Foreskin melanocyte (primary cell): ENCODE measurements at places on chromosomes 5 and 9.

GRCh38 chr9:114709636-114710035 lies 27.6 kb upstream of the TEX48 start:
- no peak for DNase-seq

DNA sequence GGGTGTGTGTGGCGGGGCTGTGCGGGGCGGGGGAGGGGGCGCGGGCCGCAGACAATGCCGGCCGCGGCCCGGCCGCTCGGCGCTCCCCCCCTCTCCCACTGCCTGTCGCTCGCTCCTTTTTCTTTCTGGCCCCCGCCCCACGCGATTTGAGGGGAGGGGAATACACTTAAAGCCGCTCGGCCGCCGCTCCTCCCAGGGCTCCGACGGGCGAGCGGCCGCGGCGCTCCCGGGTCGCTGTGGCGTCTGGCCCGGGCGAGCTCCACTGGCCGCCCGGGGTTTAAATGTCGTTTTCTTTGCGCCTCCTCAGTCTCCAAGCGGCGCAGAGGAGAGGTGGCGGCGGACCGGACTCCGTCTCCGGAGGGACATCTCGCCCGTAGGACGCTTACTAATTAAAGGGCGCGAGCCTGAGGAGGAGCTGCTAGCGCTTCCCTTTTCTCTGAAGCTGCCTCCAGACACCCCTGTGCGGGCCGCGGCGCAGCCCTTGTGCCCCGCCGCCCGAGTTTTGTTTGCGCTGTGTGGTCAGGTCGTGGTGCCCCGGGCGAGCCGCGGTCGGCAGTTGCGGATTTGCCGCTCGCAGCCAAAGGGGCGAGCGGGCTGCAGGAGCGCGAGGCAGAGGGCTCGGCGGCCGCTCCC lies 1.4 kb downstream of the ZSWIM6 start:
- DNase-seq, result no peak

GRCh38 chr9:9598723-9599122 lies 1014.1 kb downstream of the PTPRD start:
- DNase-seq, result peak; percentile 9

- DNase-seq, result no peak
Measured at GRCh38 chr9:120868339-120868675, 8.7 kb downstream of the PHF19 start.

- DNase-seq, result no peak
Measured at GRCh38 chr5:135430135-135430437, 17.1 kb downstream of the DCANP1 start.

DNA sequence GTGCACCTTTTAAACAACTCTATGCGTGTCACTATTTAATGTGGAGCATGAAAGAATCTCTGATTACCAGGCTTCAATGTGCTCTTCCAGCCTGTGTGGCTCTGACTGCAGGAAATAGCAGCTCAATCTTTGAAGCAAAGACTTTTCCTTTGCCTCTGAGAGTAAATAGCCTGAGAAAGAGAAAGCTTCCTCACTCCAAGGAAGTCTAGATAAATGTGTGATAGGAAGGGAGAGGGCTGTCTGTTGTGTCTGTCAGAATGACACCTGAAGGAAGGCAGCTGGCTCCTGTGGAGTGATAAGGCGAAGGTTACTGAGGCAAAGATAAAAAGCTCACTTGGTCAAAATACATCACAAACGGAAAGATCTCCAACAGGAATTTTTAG lies 205.3 kb upstream of the HAPLN1 start:
- DNase-seq, result peak; percentile 11

DNA sequence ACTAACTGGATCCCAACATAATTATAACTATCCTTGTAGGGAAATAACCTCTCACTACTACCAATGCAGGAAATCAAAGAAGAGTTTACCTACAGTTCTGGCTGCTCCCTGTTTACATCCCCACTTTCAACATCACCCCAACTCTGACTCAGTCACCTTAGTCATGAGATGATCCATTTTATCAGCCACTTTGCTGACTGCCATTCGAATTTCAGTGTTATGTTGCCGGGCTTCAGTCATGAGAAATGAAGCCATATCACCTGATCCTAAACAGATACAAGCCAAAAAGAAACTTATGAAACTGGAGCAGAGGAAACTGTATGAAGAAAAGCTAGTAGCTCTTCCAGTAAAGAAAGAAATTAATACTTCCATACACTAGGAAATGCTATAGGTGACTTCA lies 33.7 kb downstream of the SLC31A2 start:
- no peak for DNase-seq

DNA sequence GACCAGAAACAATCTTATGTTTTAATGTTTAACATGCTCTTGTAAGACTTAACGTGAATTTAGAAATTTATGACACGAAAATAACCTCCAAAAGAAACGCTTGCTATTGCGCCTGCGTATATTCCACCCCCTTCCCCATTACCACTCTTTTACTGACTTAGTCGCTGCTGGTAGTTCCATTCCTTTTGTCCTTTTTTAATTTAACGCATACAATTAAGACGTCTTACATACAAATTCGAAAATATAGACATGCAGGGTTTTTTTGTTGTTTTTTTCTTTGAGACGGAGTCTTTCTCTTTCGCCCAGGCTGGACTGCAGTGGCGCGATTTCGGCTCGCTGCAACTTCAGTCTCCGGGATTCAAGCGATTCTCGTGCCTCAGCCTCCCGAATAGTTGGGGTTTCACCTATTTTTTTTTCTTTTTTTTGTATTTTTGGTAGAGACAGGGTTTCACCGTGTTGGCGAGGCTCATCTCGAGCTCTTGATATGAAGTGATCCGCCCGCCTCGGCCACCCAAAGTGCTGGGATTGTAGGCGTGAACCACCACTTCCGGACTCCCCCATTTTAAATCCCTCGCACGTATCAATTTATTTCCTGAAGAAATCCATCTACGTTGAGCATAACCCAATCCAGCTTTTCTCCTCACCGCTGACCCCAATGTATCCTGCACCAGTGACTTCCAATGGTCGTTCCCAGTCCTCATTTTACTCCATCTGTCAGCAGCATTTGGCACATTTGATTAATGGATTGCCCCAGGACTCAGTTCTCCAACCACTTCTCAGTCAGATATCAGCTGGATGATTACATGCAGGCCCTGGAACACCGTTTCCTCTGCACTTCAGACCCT lies 684 bp upstream of the MED7 start:
- peak; percentile 43 for DNase-seq

GRCh38 chr5:66739021-66739420 lies 142.8 kb downstream of the MAST4 start:
- DNase-seq, result no peak

- no peak for DNase-seq
Measured at GRCh38 chr9:111622626-111623025, 8.5 kb upstream of the DNAJC25 start.

GRCh38 chr9:133691191-133691590 lies 47.0 kb downstream of the SARDH start:
- DNase-seq, result no peak

DNA sequence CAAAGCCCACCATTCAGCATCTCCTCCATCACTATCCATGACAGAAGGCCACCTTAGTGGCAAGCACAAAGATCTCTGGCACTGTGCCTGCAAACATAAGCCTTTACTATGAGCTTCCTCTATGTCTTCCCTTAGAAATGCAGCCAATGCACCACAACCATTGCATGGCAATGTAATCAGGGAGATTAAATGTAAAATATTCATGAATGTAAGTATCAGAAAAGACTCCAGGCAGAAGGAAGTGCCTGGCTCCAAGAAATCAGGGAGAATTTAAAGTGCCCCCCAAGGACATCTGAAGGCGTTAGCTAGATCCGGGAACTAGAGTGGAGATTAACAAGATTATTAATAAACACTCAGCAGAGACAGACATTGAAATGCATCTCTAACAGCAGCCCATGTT lies 32.5 kb upstream of the MYORG start:
- no peak for DNase-seq

GRCh38 chr9:135865531-135865930 lies 41.8 kb downstream of the CAMSAP1 start:
- no peak for DNase-seq

- no peak for DNase-seq
Measured at GRCh38 chr9:9949368-9949767, 663.4 kb downstream of the PTPRD start.

- DNase-seq, result peak; percentile 53
Measured at GRCh38 chr5:142717582-142718215, 31.8 kb upstream of the FGF1 start.

DNA sequence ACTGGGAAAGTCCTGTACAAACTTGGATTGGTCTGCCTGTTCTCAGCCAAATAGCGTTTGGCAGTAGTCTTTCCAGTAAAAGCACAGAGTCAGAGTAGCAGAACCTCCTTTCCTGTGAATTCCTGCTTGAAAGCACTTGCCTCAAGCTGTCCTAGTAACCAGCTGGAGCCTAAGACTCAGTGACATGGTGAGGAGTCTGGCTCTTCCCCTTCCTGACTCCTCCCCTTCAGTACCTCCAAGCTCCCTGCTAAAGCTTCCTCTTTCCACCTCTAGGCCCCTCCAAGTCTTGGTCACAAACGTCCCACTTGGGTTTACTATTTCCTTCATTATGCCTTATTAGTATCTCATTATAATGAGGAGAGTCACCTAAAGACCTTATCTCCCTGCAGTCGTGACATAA lies 21.4 kb upstream of the FAM81B start:
- DNase-seq, result no peak

GRCh38 chr9:708182-708550 lies 133.3 kb upstream of the DMRT1 start:
- DNase-seq, result no peak

DNA sequence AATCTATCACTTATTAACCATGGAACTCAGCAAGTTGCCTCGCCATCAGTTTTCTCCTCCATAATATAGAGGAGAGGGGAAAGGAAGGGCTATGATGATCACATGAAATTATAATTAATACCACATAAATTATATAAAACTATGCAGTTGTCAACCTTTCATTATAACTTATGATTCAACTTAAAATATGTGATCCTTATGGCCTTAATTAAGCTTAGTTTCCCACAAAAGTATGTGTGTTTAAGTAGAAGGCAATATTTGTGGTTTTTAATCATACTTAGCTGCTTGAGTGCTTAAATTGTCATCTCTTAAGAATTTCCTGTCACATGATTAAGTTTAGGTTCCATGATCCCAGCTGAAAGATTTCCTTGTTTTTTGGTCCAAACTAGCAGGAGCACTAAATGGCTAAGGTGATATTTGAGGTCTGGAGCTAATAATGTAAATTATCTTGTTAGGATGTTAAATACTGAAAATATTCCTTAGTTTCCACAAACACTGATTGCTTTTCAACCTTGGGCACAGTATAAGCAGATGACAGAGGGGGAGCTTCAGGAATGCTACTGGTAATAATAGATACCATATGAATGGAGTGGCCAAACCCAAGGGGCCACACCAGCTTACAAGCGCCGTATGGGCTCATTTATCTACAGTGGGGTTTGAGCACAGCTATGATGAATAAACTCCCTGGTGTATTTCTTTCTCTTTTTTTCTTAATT lies 26.4 kb upstream of the F2R start:
- DNase-seq, result peak; percentile 87

- no peak for DNase-seq
Measured at GRCh38 chr5:177084175-177084574, 2.5 kb upstream of the FGFR4 start.

GRCh38 chr9:130537346-130538050 lies 41.9 kb upstream of the FUBP3 start:
- no peak for DNase-seq

DNA sequence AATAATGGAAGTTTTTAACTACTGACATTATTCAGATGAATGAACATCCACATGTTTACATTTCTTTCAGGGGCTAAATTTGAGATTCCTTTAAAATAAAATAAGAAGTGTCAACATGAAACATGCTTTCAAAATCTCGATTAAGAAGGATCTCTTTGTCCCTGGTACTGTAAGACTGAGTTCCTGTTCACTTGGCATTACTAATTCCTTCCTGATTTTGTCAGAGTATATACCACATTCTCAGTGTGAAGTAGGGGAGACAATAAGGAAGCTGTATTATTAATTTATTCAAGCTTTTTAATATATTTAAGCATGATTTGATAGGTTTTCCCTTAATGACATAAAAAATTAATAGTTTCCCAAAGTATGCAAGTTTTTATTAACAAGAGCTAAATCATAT lies 81.5 kb upstream of the GRHPR start:
- peak; percentile 58 for DNase-seq

- no peak for DNase-seq
Measured at GRCh38 chr9:98995059-98995671, 51.5 kb downstream of the COL15A1 start.

DNA sequence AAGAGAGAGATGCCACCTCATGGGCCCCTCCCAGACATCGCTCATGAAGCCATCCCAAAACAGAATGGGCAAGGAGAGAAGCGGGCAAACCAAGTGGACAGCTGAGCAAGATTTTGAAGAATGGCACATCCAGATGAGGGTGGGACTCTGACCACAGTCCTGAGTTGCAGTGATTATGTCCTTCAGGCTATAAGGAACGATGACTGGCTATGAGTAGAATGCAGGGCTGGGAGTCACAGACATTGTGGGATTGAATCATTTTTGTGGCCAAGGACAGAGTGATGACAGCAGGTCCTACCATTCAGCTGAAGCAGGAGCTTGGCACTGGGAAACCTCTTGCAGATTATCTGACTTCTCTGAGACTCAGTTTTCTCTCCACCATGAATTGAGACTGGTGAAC lies 245.7 kb upstream of the SLC30A5 start:
- no peak for DNase-seq

- no peak for DNase-seq
Measured at GRCh38 chr9:132002643-132003318, 76.9 kb downstream of the MED27 start.

- DNase-seq, result no peak
Measured at GRCh38 chr5:132364319-132364718, 5.2 kb upstream of the SLC22A5 start.

DNA sequence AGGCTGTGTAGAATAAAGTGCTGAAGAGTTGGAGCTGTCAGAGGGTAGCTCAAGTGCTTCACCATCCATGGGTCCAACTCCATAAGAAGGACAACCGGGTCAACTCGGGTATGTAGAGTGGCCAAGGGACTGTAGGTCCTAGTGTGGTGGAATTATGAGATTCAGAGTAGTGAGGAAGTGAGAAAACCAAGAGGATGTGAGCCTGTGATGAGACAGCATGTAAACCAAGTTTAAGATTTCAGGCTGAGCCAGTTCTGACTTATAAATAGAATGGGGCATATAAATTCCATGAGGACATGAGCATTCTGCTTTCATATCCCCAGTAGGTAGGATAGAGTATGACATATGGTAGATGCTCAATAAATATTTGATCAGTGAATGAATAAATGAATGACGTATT lies 96.3 kb downstream of the CFAP95 start:
- no peak for DNase-seq

- DNase-seq, result peak; percentile 25
Measured at GRCh38 chr5:132182359-132183040, 45.2 kb downstream of the P4HA2 start.
